ENCODE measurements at places on chromosomes 1 and 21.
A peak's percentile ranks its signal among the peaks of the same experiment; 100 is the strongest.

GRCh38 chr1:114691061-114691460, 4.3 kb downstream of the AMPD1 start:
- DNase-seq = no peak

DNA sequence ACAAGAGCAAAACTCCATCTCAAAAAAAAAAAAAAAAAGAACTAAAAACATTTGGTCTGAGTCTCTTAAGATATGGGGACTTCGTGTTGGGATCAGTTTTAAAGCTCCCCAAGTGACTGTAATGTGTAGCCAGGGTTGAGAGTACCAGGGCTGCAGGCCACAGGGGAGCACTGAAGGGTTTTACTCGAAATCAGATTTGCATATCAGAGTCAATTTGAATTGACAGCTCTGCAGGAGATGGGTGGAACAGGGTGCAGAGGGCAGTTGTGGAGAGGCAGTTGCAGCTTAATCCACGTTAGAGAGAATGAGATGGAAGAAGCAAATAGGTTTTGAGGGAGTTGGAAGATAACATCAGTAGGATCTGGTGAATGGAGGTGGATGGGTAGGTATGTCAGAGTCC, 20.6 kb upstream of the ELOA start:
- DNase-seq = no peak

DNA sequence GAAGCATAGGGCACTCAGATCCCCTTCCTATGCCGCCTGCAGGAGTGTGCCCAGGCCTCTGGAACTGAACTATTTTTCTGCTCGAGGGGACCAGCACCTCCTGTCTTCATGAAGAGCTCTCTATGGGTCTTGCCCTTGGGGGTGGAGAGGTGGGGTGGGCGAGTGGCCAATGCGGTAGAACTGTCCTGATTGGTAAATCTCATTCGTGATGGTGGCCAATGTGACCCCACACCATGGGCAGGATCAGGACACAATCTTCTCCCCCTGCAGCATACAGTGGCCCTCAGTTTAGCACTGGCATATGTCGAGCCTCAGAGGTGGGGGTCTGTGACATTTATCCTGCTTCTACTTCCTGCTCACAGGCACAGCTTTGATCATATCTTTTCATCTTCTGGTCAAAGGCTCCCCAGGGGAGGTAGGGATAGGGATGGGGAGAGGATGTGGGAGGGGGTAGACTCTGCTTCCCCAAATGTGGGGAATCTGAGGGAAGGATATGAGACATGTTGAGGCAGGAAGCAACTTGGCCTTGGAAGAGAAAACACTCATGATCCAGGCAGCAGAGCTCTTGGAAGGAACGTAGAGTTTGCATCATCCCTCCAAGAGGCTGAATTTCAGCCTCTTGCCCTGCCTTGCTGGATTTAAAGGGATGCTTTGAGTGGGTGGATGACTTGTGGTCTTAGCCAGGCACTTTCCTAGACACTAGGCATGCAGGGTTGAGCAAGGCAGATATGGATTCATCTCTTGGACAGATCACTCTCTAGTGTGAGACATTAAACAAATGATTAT, 81.8 kb downstream of the LAMC2 start:
- no peak for DNase-seq

DNA sequence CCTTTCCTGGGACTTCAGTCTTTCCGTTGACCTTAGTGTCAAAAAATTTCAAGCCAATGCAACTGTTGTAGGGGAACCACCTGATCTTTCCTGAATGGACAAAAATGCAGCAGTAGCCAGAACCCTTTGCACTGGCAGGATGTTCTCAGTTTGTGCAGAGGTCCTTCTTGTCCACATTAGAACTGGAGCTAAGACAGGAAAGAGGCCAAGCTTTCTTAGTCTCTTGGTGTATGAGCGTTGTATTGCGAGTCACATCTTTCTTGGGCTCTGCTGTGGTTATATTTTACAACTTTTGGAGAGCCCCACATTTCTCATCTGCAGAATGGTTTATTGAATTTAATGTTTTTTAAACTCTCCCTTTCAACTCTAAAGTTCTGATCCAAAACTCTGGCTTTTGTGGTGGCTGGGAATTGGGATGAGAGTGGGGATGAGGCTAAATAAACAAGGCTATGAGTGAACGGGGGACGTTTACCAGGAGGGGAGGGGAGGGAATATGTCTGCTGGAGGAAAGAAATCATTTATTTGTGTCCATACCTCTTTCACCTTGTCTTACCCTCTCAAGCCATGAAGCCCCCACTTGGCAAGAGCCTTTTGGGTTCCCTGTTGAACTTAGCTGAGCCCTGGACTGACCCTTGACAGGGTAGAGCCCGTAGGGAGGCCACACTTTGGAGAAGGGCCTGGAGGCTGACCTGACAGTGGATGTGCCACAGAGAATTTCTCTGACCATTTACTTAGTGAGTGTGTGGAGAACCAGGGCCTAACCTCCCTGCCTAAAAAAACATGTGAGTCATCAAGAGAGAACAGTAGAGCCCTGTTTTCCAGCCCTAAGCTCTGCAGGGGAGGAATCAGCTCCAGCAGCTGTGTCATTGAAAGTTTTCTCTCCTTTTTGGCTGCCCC, 586 bp downstream of the CHI3L2 start:
- no peak for DNase-seq

DNA sequence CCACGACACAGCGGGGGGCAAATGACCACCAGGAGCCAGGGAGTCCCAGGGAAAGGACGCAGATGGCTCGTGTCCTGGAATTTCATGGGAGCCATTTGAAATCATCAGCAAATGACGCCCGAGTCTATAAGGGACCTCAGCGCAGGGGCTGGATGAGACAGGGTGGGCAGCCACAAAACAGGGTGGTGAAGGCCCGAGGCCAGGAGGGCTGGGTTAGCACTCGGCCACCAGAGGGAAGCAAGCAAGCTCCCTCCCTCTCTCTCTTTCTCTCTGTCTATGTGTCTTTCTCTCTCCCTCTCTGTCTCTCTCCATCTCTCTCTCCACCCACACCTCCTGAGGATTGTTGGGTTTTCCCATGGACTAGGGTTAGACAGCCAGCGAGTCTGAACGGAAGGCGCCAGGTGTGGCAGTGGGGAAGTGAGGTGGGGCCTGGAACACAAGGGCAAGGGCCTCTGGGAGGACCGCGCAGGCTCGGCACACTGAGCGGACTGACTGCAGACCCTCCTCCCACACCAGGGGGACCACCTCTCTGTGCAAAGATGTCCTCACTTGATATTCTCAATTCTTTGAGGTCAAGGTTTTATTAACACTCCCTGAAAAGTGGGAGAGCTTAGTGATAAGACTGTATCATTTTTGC, 73.8 kb upstream of the TMPRSS2 start:
- peak; percentile 33 for DNase-seq

DNA sequence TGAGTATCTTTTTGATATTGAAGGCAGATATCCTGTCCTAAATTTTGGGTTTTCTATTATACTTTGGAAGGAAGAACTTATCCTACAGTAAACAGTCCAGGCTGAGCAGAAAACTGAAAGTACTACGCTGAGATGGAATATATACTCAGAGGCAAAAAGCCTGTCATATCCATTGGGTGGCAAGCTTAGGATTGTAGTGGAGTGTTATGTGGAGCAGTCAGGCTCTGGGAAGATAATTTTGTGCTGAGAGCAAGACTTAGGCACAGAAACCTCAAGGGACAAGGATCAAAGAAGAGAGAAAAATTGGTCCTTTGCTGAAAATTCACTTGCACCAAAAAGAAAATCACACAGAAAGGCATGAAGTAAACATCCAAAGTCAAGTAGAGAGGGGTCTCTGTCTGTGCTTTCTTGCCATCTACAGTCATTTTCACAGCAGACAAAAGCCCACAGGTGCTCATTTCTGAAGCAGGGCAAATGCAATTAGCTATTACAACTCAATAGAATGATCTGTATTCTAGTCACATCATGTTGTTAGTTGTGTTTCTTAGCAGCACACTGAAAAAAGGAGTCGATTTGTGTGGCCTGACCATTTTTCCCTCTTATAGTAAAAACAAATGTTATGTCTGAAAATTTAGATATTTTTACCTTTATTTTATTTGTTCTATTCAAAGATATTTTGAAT, 38.5 kb downstream of the CRB1 start:
- DNase-seq = no peak

DNA sequence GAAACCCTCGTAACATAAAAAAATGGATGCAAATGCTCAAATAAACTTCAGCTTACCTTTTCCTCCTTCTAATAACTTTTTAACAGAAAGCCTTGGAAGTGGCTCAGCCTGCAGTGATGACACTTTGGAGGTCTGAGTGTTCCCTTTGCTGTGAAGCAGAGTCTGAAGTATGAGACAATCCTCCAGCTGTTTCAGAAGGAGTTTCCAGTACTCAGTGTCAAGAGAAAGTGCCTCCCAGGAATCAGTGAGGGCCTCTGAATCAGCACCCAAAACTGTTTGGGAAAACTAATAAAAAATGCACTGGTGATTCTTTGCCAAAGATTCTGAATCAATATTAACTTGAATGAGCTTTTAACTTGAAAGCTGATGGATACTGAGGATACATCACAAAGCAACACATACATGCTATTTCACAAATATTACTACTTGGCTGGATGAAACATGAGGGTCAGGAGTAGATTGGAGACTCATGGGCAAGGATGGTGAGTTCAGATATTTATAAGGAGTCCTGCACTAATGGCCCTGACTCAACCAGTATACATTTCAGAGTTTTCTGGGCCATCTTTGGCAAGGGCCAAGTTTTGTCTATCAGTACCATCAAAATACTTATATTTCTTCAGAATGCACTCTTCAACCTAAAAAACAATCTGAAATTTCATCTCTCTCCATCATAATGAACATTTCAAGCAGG, 77.0 kb downstream of the IARS2 start:
- DNase-seq = no peak

- DNase-seq = no peak
Measured at GRCh38 chr1:168755800-168756418, 26.9 kb upstream of the DPT start.

DNA sequence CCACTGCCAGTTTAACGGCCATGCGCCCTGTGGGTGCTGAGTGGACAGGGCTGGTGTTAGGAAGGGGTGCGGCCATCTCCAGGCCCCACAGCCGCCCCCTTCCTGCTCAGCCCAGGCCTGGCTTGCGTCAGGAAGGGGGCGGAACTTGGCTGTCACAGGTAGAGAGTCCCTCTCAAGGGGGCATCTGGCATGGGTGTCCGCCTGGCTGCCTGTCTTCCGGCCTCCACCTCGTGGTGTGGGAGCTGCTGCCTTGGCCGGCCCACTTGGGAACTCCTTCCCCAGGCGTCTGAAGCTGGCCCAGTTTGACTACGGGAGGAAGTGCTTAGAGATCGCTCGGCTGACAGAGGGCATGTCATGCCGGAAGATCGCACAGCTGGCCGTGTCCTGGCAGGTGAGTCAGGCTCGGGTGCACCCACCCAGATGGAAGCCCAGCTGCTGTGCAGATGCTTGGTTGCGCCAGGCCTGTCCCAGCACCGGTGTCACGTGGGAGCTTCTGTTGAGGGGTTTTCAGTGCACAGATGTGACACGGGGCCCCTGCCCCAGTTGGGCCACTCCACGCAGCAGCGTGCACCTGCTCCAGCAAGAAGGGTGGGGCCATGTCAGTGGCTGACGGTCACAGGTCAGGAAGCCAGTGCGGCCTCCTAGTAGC, 9.1 kb upstream of the ATAD3B start:
- no peak for DNase-seq

DNA sequence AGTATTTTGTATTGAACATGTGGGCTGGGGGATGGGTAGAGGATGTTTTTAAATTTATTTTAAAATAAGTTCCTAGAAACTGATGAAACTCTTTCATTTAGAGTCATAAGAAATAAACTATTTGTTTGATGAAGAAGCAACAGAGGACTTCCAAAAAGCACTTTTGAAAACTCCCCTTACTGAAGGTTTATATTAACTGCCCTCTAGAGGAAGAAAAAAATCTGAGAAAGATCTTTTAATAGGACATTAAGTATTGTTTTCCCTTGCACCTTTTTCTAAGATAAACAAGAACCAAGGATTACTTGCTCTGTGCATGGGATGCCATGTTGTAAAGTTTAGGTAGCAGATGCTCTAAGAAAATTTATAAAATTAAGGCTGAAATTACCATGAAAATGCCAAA, 14.1 kb downstream of the DISP1 start:
- DNase-seq = no peak

DNA sequence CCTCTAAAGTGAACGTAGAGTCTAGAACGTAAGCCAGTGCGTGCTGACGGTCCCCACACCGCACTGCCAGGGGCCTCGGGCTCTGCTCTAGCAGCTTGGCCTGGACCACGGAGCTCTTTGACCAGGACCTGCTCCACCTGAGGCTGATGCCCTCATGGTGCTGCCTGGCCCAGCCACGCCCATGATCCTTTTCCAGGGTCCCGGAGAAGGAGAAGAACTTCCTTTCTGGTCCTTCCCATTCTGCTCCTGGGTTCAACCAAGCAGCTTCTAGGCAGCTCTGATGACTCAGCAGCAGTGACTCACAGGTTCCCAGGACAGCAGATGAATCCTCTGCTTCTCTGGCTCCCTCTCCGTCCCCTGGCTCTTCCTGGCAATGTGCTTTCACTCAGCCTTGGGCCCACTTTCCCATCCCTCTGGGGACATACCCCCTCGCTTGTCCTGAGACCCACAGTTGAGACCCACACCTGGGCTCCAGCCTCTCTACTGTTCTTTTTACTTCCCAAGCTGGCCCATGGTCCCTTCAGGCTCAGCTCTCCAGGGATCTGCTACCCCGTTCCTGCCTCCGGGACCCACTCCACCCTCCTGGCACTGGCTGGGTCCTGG, 246.3 kb upstream of the RAB4A start:
- DNase-seq = no peak

- DNase-seq = no peak
Measured at GRCh38 chr1:178629252-178630154, 95.5 kb upstream of the RALGPS2 start.

DNA sequence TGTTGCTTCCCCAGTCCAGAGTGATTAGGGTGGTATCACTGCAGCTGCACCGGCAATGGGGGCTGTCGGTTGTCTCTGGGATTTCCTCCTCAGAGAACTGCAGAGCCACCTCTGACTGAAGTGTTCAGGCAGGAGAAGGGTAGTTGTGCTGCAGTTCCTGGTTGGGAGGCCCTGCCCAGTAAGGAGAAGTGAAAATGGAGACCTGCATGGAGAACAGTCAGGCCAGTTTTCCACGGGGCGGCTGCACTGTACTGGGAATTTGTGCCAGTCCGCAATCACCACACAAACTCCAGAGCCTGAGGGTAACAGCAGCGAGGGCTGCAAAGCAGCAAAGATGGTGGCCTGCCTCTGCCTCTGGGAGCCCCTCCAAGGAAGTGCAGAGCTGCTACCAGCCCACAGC, 58.1 kb upstream of the CCDC190 start:
- no peak for DNase-seq
